ENCODE measurements at places on chromosomes 1 and 21.

DNA sequence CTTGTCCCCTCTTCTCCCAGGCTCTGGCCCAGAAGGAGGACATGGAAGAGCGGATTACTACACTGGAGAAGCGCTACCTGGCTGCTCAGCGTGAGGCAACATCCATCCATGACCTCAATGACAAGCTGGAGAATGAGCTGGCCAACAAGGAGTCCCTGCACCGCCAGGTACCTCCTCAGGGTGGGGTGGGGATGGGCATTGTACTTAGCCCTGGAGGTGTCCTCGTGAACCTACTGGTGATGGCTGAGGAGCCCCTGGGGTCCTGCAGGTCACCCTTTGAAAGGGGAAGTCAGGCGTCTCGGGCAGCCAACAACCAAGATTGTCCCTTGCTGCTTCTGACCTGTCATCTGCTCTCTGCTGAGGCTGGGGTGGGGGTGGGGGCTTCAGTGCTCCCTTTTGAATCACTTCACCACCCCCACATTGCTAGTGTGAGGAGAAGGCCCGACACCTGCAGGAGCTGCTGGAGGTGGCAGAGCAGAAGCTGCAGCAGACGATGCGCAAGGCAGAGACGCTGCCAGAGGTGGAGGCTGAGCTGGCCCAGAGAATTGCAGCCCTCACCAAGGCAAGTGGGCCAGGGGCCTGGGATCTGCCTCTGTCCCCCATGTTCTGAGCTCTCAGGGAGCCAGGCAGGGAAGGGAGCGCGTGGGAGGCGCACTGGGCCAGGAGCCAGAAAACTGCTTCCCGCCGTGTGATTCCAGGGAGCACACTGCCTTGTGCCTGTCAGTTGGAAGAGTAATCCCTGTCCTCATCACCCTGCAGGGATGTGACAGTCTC, 19.7 kb downstream of the PPFIA4 start:
- no peak for DNase-seq

- no peak for DNase-seq
These were observed 3.6 kb upstream of the CSTB start for GRCh38 chr21:43779660-43780059.

DNA sequence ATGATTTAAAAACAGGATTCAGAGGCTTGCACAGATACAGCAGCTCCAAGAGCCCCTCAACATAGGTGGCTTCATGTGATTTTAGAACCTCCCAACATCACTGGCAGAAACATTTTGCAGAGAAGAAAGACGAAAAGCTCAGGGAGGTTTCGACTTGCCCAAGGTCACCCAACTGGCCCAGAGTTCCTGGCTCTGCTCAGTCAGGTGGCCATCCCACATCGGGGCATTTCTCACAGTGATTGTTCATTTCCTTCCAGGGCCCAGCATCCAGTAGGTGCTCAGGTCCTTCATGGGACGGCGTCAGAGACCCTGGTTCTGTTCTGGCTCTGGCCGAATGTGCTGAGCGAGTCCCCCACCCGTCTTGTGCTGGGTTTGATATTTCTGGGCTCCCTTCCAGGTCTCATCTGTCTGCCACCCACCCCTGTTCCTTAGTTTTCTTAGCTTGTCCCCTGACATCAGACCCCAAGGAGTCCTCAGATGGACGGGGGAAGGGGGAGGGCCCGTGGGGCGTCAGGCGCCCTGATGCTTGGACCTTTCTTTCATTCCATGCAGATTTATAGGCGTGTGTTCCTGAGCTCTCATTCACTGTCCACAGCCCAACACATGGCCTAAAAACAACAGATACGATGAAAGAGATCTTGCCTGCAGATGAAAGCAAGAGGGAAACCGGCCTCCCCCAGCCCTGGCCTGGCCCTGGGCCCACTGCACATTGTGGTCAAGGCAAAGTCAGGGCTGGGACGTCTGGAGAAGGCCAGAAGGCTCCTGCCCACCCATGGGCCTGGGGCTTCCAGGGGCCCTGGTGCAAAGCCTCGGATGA, 123.1 kb upstream of the ZBTB40 start:
- no peak for DNase-seq

GRCh38 chr1:193703121-193703520, 516.7 kb upstream of the B3GALT2 start:
- no peak for DNase-seq

GRCh38 chr21:28635541-28635940, 357.1 kb downstream of the LTN1 start:
- DNase-seq: no peak

DNA sequence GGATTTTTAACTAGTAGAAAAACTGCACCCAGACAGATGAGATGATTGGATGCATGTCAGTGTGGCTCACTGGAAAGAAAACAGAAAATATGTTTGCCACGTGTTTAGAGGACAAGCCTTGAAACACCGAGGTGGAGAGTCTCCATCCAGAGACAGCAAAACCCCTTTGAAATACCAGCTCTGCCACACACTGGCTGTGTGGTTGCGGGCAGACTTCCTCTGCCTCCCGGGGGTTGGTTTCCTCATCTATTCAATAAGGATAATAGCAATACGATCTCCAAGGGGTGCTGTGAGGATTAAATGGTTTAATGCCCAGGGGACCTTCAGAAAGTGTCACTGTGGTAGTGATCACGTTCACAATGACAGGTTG, 67.2 kb upstream of the PARP1 start:
- no peak for DNase-seq

DNA sequence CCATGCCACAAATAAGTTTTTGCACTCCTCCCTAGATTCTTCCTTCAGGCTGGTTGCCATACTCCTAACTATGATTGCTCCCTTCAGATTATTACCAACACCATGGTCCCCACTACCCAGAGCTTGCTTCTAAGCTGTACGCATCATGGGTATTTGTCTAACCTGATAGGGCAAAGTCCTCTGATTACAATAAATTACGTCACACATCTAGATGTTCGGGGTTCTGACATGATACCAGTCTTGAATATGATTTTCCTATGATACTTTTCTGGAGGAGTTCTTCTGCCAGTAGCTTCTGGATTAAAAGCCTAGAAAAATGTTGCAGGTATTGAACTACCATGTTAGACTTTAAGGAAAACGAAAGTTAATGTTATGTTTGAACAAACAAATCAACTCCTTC, 67.2 kb downstream of the NUF2 start:
- no peak for DNase-seq

- DNase-seq: no peak
These were observed 68.9 kb downstream of the CDC7 start for GRCh38 chr1:91569411-91570119.

DNA sequence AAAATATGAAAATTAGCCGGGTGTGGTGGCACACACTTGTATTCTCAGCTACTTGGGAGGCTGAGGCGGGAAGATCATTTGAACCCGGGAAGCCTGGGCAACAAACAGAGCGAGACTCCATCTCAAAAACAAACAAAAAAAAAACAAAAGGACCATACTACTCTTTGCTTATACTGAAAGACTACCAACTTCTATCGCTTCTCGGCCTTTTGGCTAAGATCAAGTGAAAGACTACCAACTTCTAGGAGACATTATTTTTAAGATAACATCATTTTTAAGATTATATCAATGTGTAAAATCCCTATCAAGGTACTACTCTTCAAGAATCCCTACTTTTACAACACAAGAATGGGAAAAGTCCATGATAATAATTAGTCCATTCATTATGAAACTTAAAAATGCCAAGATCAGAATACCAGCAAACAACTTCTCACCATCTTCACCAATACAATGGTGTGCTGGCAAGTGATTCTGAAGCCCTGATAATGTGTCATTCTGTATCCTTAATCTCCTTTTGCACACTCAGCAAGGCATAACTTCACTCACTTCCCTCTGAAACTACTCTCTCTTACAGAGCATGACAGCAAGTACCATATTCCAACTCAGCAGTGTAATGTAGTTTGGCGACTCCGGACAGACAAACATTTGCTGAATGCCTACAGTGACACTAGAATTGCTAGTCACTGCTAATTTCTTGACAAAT, 1.7 kb downstream of the PTP4A2 start:
- no peak for DNase-seq

DNA sequence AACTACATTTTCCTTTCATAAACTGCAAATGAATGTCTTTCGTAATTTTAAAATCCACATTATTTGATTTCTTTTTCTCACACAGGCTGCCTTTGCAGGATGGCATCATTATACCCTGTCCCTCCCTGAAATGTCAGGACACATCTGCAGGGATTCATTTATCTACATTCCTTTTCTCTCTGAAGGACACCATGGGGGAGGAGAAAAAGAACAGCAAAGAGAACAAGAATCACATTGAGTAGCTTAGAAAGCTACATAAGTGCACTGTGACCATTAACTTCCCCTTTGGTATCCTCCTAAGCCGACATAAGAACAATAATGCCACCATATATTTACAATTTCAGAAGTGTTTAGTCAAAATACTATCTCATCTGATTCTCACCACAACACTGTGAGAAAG, 129.5 kb downstream of the PIGK start:
- no peak for DNase-seq

DNA sequence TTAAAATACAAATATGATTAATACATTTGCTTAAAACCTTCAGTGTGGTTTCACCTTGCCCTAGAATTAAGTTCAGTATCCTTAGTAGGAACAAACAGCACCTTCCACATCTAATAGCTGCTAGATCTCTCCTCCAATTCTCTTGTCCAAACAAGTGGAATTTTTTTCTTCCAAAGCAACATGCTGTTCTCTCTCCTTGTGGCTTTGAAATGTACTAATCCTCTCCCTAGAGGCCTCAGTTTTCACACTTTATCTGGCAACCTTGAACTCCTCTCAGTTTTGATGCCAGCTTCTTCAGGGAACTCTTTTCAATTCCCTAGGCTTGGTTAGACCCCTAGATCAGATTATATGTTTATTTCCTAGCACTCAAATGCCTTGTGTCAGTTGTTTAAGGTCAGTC, 87.0 kb downstream of the GLUL start:
- no peak for DNase-seq

- DNase-seq: no peak
These were observed 26.4 kb upstream of the EVA1B start for GRCh38 chr1:36349839-36350238.

DNA sequence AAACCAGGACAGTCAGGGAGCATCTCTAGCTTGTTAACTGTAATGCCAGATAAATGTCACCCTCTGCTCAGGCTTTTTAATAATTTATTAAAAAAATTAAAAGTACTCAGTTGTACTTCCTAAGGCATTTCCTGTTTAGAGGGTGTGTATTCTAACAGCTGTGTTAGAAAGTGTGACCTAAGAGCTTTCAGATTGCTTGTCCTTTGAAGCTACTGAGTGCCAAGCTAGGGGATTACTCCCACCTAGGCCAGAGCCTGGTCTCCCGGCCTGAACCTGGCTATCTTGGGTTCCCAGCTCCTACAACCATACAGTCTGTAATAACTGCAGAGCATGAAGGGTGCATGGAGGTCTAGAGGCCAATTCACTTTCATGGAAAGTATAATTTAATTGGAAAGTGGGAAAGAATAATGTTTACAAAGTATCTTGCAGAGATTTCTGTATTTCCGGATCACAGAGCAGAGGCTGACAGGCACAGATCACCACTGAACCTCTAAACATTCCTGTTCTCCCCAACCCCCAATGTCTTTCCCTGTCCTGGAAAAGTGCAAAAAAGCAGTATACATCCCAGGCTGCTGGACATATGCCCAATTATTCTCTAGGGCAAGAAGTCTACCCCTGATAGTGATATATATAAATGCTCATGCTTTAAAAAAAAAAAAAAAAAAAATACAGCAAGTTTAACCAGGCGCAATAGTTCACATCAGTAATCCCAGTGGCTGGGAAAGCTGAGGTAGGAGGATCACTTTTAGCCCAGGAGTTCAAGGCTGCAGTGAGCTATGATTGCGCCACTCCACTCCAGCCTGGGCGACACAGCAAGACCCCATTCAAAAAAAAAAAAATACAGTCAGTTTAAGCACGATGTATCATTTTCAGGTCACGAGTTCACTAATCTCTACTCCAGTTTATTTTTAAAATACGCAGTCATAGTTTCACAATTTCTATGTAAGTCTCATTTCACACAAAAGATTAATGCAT, 36.7 kb upstream of the RAP1A start:
- no peak for DNase-seq

- no peak for DNase-seq
These were observed 17.7 kb downstream of the HIPK1 start for GRCh38 chr1:113946678-113947387.

DNA sequence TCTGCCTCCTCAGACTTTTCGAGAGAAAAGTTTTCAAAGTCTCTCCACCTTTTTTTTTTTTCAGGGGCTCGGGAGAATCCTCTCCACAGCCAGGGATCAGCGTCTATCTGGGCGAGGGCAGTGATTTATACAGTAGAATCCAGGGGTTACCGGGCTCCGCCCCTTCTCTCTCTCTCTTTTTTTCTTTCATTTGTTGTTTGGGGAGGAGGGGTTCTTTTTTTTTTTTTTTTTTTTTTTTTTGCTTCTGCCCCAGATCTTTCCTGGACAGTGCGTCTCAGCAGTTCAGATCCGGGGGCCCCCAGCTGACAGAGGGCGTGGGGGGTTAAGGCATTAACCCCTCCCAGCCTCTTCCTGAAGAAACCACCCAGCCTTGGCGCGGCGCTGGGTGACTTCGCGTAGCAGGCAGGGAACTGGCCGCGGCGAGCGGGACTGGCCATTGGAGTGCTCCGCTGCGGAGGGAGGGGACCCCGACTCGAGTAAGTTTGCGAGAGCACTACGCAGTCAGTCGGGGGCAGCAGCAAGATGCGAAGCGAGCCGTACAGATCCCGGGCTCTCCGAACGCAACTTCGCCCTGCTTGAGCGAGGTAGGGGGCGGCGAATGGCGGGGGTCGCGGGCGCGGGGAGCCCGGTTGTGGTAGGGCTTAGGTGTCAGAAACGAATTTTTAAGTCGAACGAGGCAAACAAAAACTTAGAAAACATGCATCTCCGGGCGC, at the start of gene S1PR1:
Gene S1PR1 (plus strand): TSS at position 504 of the 713 bp plus-strand sequence. CDS start 1,966 bp downstream, outside the sequence.
- DNase-seq: peak; percentile 49

- DNase-seq: no peak
These were observed 246.4 kb upstream of the MAP1LC3C start for GRCh38 chr1:242245255-242245654.

DNA sequence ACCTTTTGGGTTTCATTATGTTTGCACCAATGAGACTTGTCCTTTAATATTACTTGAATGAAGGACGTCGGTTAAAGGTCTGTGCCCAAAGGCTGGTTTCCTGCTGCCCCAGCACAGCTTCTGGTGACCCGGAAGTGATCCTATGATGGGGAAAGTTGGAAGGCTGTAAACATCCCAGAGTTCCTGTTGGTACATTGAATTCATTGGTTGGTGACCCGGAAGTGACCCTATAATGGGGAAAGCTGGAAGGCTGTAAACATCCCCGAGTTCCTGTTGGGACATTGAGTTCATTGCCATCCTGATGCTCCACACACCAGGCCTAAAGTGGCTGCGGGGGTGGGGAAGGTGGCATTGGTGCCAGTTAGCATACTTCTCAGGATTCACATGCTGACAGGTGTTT, 187.3 kb downstream of the RYR2 start:
- DNase-seq: no peak

GRCh38 chr1:210291786-210292230, 36.9 kb upstream of the HHAT start:
- DNase-seq: no peak

GRCh38 chr1:173341307-173341706, 134.2 kb upstream of the TNFSF4 start:
- DNase-seq: no peak

GRCh38 chr1:111602302-111602701, 17.3 kb upstream of the RAP1A start:
- no peak for DNase-seq
